Eye (tissue), 1 donor: ENCODE measurements at places on chromosomes 6 and 20.
A peak's percentile ranks its signal among the peaks of the same experiment; 100 is the strongest.

DNA sequence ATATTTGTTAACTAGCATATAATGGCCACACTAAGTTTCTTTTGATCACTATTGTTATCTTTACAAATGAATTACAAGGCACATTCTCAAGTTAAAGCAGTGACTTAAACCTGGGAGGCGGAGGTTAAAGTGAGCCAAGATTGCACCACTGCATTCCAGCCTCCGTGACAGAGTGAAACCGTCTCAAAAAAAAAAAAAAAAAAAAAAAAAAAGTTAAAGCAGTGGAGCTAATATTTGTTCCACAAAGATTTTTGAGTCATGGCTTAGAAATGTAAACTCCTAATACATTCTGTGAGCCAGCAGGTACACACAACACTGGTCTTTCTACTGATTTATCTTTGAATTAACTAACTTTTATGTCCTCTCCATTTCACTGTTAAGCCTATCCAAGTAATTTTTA, 221.7 kb upstream of the HTR1E start:
- no peak for DNase-seq

GRCh38 chr20:59006864-59007664, at the start of gene CTSZ:
TSS of gene CTSZ (minus strand) at chr20:59007254. CDS start at chr20:59007128, 126 bp downstream.
- peak; percentile 80 for DNase-seq

GRCh38 chr6:3759646-3760232, 8.2 kb upstream of the PXDC1 start:
- peak; percentile 28 for DNase-seq

DNA sequence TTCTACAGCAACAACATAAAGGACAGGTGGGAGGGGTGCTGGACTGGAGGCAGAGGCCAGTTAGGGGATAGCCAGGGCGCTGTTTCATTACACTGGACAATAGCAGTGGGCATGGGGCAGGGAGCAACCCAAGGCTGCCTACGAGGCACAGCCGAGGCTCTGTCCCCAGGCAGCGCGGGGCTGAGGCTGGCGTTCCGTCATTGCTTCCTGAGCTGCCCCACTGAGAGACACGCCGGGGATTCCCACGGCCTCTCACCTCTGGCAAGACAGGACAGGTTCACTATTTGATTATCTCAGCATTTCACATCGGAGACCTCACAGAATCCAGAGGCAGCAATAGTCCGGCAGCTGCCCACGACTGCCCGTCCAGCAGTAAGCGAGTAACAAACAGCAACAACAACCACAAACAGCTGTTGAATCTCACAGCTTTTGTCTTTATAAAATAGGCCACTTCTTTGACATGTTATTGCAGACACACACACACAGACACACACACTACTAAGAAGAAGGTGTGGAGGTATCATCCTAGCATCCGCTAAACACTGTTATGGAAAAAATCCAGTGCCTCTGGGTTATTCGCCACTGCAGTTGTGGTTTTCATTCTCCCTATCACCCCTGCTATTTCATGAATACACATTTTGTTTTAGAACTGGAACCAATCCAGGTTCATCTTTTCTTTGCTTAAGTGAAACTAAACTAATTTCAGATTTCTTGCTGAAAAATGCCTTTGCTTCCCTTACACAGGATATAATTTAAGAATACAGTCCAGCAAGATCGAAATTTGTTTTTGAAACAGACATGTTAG, 19.5 kb downstream of the KIF25 start:
- DNase-seq, result no peak

DNA sequence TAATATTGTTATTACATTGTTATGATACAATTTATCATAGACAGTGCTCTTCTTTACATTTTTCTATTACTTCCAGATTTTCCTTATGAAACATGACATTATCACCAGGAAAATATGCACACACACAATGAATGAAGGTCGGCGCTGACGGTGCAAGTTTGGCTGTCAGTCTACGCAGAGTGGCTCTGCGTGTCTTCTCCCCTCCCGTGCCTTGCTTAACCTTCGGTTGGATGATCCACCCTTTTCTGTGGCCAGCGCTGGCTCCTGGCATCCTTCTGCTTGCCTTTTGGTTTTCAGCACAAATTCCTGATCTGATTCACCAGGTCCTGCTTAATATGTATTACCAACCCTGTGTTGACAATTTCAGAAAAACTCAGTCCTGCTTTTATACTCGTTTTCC, 157.4 kb downstream of the TSHZ2 start:
- DNase-seq, result no peak

- DNase-seq, result peak; percentile 72
These were observed 5.1 kb upstream of the ADAM33 start for GRCh38 chr20:3686867-3687321.

DNA sequence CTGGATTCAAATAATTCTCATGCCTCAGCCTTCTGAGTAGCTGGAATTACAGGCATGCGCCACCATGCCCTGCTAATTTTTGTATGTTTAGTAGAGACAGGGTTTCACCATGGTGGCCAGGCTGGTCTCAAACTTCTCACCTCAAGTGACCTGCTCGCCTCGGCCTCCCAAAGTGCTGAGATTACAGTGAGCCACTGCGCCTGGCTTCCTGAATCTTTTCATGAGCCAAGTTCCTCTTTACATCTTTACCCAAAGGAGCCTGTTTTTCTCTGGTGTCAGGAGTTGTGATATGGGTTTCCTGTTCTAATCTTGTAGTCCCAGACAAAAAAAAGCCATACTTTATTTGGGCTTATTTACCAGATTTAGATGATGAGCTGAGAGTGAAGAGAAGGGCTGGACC, 34.4 kb downstream of the PCNA start:
- no peak for DNase-seq

DNA sequence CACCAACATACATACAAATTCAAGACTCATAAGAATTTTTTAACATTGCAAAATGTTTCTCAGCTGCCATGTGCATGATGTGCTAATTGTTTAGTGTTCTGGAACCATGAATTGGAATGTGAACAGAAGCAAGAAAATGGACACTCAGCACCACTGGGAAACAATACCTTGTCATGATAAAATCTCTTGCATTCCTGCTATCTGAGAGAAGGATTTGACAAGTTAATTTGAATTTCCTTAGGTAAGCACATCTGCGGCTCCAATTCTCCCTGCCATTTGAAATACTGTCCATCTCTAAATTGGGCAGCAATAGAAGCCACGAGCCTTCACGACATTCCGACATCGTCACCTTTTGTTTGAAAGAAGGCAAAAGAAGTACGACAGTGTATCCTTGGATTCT, 1104.6 kb upstream of the MAP3K7 start:
- no peak for DNase-seq

DNA sequence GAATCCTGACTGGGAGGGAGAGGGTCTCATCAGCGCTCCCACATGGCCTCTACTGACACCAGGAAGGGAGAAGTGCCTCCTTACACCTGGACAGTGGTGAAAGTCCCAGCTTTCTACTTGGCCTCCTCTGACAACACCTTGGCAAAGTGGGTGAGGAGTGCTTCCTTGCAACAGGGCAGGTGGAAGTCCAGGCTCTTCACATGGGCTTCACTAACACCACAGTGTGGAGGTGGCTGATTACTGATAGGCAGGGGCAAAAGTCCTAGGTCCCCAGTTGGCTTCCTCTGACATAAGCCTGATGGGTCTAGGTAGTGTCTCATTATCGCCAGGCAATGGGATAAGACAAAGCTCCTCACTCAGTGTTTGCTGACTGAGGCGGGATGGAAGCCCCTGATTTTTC, 9.5 kb upstream of the HLA-DRA start:
- DNase-seq, result no peak

DNA sequence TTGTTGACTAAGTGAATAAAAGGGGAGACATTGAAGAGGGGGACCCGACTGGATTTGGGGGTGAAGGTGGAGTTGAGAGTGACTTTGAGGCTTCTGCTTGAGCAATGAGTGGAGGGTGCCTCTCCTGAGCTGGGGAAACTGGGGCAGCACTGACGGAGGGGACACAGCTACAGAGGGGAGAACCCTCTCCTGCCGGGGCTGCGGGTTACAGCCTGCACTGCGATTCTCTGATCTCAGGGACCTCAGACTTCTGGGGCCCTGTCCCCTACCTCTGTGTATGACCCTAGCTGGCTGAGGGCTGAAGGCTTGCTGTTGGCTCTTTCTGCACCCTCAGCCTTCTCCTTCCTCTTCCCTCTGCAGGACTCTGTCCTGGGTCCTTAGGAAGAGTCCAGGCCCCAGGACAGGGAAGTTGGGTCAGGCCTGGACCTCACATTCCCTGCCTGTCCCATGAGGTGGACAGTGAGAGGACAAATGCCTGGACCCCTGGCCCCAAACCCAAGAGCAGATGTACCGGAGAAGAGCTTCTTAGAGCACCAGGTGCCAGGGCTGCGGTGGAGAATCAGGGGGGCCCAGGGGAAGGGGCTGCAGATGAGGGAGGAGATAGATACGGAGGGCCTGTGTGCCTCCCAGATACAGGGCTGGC, 13.7 kb upstream of the FAM110A start:
- DNase-seq, result no peak

DNA sequence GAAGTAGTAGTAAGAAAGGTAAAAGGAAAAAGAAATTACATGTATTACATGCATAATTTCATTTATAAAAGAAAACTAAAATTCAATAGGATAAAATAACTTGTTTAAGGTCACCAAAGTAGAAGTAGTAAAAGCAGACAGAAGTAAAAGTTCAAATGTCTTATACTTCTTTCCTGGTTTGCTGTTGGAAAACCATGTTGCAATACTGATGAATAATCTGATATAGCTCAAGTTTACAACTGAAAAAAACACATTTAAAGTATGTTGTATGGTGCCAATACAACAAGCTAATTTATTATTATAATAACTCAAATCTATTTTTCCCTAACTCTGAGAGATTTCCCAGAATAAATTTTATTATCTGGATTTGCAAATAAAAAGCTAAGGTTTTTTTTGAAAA, 78.3 kb downstream of the PHIP start:
- no peak for DNase-seq

DNA sequence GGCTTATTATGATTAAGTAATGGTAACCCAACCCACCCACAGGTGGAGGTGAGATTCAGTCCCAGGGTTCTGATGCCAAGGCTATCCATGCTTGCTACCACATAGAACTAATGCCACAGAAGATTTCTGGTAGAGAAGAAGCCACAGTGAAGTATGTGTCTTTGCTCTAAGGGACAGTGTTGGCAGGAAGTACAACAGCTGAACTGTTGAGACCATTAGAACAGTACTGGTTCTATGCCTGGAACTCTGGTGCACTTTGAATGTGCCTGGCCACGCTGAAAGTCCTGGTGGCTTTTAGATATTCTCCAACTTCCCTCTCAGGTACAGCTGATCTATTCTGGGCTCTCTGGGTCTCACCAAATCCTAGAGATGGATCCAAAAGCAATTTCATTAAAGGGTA, 7.8 kb downstream of the STX7 start:
- no peak for DNase-seq

GRCh38 chr20:62470001-62470400, 5.8 kb downstream of the GATA5 start:
- DNase-seq, result no peak

DNA sequence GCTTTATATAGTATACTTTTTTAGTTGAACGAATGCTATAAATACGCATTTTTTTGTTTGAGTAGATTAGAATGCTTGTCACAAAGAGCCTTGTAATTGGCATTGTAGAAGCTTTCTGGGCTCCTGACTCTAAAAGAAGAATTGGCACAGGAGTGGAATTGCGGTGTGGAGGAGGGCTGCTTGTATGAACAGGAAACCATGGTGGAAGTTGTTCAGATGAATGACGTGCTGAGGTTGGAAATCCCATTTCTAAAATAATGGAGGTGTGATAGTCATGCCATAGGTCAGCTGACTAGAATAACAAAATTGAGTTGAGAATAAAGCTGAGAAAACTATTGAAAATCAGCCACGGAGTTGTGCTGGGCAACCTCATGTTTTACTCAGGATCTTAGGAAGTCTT, 174.9 kb downstream of the QKI start:
- no peak for DNase-seq

GRCh38 chr20:2131366-2131765, 29.7 kb downstream of the STK35 start:
- DNase-seq, result no peak

DNA sequence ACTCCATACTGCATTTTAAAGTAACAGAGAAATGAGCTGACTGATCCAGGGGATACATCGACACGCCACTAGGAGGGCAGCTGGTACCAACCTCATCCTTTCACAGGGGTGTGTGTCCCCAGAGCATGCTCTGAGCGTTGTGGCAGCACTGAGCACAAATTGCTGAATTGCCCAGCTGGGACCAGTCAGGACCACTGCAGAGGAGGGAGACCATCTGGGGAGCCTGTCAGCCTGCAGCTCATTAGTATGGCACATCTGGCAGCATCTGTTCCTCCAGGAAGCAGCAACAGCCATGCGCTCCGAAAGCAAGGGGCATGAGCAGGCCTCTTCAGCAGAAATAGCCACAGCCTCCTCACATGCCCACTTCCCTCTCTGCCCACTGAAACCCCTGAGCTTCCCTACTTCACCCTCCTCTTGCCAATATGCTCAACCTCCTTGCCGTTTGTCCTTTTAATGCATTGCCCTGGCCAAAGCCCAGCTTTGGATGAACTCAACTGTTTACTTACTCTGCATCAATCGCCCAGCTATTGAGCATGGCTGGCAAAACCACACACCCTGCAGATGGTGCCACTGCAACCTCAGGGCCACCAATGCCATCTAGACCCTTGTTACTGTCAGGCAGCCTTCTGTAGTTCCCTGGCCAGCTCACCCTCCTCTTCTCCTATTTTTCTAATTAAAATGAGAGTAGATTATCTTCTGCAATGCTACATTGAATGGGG, 77.6 kb upstream of the NEDD9 start:
- peak; percentile 64 for DNase-seq

DNA sequence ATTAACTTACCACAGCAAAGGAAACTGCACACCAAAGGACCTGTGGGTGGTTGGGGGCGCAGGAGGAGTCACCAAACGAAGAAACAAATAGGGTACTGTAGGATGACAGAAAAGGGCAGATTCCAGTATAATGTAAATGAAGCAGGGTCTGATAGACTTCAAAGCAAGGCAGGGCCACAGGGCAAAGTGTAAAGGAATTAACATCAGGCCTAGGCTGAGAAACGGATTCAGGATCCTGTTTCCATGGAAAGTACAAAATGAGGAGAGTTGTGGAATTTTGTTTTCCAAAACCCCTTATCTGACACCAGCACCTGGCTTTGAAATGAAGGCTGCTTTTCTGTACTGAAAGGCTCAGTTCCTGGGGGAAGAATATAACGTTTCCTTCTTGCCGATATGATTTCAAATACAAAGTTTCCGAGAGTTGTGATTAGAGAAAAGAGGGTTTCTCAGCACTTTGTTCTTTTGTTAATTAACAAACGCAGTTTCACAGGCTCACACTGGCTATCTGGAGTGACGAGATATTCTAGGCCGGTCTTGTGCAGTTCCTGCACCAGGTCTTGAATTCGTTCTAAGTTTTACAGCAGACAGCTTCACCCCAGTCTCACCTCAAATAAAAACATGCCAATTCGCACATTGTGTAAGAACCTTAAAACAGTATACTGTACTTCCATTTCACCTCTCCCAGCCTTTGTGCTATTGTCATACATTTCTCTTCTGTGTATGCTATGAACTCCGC, 5.8 kb downstream of the DEFB123 start:
- DNase-seq, result no peak

GRCh38 chr6:116267836-116268588, 11.7 kb downstream of the TSPYL1 start:
- no peak for DNase-seq

- DNase-seq, result peak; percentile 87
These were observed 16.5 kb downstream of the MTHFD1L start for GRCh38 chr6:150881911-150882481.

GRCh38 chr20:64048402-64049044, 916 bp downstream of the SOX18 start:
- DNase-seq, result peak; percentile 35
